GM12865 (cell line): ENCODE measurements at places on chromosomes 12 and 14.

GRCh38 chr14:50773632-50774541 is 57.1 kb downstream of the NIN start:
- DNase-seq: no peak

DNA sequence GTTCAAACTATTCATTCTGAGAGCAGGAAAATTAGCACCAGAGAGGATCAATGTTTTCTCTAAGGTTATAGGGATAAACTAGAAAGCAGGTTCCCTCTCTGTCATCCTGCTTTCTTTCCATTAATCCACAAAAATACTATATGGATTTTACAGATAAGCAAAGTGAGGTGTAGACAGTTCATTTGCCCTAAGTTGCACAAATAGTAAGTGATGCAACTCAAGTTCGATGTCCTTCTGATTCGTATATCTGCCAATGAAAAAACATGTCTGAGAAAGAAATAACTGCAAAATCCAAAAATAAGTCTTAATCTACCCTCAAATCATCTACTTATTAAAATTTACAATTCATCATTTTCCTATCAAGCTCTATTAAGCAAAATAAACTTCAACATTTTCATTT is 254.6 kb upstream of the USP15 start:
- no peak for DNase-seq

DNA sequence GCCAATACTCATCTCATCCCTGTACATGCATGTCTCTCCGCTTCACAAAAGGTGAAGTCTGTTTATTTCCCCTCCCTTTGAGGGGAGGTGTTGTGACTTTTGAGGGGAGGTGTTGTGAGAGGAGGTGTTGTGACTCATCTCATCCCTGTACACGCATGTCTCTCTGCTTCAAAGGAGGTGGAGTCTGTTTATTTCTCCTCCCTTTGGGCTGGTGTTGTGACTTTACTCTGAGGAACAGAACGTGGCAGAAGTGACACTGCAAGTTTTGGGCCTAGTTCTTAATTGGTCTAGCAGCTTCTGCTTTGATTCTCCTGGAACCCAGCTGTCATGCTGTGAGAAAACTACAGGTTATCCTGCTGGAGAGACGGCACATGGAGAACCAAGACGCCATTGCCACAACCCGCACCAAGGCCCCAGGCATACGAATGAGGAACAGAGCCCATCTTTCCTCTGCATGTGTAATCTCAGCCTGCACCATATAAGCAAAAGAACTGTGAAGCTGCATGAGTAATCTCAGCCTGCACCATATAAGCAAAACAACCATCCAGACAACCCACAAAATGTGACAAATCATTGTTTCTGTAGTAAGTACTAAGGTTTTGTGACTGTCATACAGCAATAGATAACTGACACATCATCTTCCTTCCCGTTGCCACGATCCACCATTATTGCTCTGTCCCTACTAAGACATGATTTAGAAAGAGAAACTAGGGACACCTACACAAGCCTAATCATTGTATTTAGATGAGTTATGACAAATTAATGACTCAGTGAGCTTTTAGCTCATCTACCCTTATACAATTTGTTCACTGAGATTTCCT is 30.0 kb downstream of the GALNT4 start:
- peak; percentile 10 for DNase-seq

- DNase-seq: peak; percentile 85
These were observed 52.5 kb upstream of the RIN3 start for GRCh38 chr14:92460916-92461579.

- DNase-seq: no peak
These were observed 1.0 kb downstream of the TGM1 start for GRCh38 chr14:24261969-24262327.

DNA sequence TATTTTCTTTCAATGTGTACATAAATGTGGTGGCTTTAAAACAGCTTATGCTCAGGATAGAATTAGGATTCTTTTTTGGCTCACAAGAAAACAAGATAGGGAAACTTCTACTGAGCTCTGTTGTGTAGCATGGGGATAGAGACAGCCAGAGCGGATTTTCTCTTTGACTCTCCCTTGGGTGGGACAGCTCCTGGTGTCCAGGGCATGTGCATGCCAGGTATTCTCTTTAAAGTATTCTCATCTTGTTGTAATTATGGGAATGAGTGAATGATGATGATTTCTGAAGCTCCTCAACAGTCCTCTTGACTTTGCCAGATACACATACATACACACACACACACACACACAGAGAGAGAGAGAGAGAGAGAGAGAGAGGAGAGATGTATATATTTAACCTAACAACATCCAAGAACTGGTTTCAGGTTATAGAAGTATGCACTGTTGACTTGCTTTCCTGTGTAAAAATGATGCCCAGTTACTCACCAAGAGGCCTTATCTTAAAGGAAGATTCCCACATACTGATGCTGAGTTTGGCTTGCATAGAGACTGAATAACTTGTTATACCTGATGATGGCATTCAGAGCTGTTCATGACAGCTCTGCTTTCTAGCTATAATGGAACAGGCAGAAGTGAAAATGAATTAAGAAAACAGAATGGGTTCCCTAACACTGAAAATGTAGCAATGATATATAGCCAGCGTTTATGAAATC is 387.5 kb downstream of the EGLN3 start:
- no peak for DNase-seq

DNA sequence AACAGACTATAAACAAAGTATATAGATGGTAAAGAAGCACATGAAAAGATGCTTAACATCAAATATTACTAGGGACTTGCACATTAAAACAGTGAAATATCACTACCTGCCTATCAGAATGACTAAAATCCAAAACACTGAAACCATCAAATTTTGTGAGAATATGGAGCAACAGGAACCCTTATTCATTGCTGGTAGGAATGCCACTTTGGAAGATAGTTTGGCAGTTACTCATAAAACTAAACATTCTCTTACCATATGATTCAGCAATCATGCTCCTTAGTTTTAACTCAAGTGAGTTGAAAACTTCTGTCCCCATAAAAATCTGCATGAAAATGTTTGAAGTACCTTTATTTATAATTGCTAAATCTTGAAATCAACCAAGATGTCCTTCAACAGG is 297.6 kb downstream of the DAD1 start:
- no peak for DNase-seq

- DNase-seq: no peak
These were observed 72.2 kb upstream of the PLEKHG3 start for GRCh38 chr14:64632056-64632455.

GRCh38 chr12:94961256-94961824 is 42.2 kb downstream of the NDUFA12 start:
- no peak for DNase-seq

DNA sequence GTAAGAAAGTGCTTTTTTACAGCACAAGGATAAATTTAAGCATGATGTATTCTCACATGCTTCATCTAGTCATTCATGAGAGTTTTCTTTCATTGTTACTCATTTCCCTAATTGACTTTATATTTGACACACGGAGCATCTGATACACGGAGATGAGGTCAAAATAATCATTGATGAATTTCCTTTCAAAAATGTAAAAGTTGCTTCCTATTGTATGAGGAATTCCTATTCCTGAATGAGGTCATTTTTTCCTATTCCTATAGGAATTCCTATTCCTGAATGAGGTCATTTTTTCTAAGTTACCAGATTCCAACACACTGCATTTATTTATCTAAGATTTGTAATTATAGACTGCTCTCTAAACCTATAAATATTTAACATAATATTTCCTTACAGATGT is 316.7 kb upstream of the KITLG start:
- DNase-seq: no peak

- peak; percentile 66 for DNase-seq
These were observed 17.0 kb downstream of the OR8S1 start for GRCh38 chr12:48542300-48542928.

- no peak for DNase-seq
These were observed 765 bp downstream of the SCYL2 start for GRCh38 chr12:100267603-100268281.

- DNase-seq: no peak
These were observed 16.4 kb downstream of the FLRT2 start for GRCh38 chr14:85546390-85546789.

GRCh38 chr14:104462651-104463630 is 116.6 kb upstream of the C14orf180 start:
- DNase-seq: no peak

DNA sequence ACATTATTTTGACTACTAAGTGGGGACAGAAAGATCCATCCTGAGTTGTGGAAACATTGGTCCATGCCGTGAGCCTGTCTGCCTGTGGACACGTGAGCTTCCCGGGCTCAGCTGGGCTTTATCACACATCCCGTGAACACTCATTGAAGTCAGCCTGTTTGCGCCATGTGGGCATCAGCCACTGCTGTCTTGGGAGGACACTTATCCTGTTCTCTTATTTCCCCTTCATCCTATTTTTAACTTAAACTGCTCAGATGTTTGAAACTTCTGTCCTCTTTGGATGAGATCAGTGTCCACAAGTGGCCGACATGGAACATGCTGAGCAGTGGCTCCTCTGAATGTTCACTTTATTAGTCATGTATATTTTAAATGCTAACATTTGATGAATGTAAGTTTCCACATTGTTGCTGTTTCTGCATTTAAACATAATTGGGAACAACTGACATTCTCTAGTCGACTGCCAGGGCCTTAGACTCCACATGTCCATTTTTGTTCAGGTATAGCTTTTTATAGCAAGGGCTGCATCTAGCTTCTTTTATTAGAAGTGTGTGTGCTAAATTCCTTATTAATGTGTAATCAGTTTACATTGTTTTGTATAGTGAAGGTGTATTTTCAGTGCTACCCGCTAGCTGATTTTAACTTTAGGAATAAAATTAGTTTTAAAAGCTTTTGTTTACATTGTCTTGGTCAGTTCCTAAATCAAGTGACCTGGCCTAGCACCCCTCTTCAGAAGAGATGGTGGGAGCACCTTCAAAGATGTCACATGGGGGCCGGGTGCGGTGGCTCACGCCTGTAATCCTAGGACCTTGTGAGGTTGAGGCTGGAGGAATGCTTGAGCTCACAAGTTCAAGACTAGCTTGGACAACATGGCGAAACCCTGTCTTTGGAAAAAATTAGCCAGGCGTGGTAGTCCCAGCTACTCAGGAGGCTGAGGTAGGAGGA is 24.0 kb downstream of the RNF34 start:
- DNase-seq: no peak

DNA sequence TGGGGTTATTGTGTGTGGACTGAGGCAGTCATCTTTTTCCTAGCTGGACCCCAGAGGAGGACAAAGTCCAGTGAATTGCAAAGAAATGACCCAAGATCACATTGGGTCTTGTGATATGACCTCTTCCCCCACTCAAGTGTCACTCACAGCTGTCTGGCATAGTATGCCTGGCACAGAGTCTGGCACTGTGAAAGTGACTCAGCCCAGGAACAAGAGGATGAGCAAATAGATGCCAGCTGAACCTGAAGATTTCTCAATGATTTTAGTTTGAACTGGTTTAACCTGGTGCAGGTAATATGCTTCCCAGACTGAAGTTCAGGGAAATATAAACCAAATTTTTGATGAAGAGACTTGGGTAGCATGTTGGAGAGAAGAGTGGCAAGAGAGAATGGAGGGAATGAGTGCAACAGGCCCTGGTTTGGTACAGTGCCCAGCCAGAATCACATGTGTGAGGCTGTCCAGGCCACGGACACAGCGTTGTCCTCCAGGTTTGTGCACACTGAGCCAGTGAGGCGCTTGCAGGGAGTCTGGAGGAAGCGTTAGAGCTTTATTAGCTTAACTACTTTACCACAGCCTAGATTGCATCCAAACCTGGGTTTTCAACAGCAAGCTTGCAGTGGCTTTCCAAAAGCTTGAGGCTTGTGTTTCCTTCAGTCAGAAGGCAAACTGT is 332.9 kb downstream of the NUAK1 start:
- DNase-seq: no peak

DNA sequence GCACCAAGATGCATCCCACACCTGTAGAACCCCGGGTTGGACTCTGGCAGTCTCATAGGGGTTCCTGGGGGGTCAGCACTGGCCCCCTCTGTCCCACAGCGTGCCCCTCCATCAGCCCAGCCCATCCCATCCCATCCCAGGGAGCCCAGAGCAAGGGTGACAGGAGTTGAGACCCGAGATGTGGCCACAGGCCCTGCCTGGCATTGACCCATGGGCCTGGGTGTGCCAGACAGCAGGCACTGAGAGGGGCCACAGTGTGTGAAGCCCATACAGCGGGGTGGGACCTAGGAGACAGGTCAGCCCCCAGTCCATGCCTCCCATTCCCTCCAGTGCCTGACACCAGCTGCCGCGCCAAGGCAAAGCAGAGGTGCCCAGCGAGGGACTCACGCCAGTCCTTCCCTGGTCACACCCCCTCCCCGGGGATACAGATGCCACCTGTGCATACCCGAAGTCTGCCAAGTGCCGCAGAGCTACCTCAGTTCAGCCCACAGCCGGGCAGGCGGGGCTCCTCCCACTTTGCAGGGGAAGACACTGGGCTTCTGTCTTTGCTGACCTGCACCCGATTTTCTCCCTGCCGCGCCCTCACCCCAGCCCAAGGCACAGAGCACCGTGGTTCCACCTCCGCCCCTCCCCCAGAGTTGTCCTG is 50.4 kb downstream of the CYP46A1 start:
- no peak for DNase-seq

- DNase-seq: peak; percentile 29
These were observed 299.1 kb downstream of the BTG1 start for GRCh38 chr12:91846466-91847055.

DNA sequence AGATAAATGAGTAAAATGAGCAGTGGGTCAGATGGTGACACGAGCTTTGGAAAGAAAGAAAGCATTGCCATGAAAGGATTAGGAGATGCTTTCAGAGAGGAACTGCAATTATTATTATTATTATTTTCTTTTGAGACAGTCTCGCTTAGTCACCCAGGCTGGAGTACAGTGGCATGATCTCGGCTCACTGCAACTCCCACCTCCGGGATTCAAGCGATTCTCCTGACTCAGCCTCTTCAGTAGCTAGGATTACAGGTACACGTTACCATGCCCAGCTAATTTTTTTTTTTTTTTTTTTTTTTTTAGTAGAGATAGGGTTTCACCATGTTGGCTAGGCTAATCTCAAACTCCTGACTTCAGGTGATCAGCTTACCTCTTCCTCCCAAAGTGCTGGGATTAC is 77.4 kb downstream of the ST8SIA1 start:
- no peak for DNase-seq

DNA sequence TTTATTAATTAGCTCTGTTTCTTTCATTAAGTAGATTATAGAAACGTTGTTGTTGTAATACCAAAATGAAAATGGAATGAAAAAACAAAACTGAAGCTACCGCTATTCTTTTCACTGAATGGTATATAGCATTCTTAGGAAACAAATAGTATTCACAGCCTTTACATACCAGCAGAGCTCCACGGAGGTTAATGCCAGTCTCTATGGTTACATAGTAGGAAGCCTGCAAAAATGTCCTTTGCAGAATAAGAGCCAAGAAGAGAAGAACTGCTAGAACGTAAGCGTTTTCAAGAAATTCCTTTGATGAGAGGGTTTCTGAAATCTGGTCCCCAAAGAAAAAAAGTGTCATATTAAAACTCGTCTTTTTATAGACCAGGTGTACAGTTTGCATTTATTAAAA is 30.6 kb downstream of the ABCC9 start:
- DNase-seq: no peak
